AG20443 (cell line): ENCODE measurements at places on chromosomes 11 and 22.
A peak's percentile ranks its signal among the peaks of the same experiment; 100 is the strongest.

GRCh38 chr22:44137415-44137814 is 43.3 kb upstream of the PARVG start:
- no peak for DNase-seq

GRCh38 chr11:25710975-25711374 is 621.0 kb upstream of the ANO3 start:
- DNase-seq = no peak

GRCh38 chr11:105935791-105936190 is 86.2 kb downstream of the MSANTD4 start:
- no peak for DNase-seq

DNA sequence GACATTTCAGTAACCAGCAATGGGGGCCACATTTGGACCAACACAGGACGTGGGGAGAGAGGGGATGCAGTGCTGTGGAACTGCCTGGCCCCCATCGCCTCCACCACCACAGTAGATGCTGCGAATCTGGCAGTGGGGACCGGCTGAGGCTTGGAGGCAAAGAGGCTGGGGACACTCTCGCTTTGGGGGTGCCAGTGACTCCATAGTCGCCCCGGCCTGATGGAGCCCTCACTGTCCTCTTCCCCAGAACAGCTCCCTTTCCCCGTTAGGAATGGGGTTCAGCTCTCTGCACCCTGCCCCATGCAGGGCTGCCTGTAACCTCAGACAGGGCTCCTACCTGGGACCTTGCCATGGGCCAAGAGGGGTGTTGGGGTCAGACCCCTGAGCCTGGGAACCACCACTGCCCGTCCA is 1.8 kb upstream of the MUC2 start:
- DNase-seq = no peak

GRCh38 chr11:106131998-106132397 is 54.5 kb downstream of the AASDHPPT start:
- DNase-seq = no peak

GRCh38 chr11:130865774-130866114 is 50.5 kb downstream of the SNX19 start:
- DNase-seq = no peak

GRCh38 chr22:26671317-26672059 is 14.1 kb downstream of the MIAT start:
- DNase-seq = no peak

- peak; percentile 94 for DNase-seq
These were observed 7.5 kb downstream of the GP1BB start for GRCh38 chr22:19730655-19731360.

DNA sequence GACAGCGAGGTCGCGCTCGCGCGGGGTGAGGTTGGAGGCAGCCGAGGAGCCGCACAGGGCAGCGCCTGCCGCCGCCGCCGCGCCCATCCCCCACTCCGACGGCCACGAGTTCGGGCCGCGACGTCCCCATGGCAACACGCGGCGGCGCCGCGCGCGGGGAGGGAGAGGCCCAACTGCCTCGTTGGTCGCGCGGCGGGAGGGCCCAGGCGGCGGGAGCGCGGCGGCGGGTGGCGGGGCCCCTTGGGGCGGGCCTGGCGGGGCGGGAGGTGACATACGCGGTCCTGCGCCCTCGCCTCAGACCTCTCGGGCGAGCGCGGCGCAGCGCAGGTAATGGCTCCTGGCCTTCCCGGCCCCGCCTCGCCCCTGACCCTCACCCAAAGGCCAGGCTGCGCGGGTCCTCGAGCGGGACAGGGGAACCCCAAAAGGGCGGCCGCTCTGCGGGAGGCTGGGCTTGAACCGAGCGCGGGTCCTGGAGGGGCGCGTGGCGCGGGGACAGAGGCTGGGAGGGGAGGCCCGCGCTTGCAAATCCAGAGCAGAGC is at the start of gene DEUP1:
Gene DEUP1 (plus strand): TSS at position 297 of the 539 bp plus-strand sequence. CDS start 1,518 bp downstream, outside the sequence.
- peak; percentile 58 for DNase-seq
